ENCODE measurements at places on chromosomes 5 and 9. TPM values are rescaled to one million over a fixed set of nuclear protein-coding genes. Genes with fewer than 3 reads are reported as not detected.
A peak's percentile ranks its signal among the peaks of the same experiment; 100 is the strongest.

The PCDHB2 gene
- total RNA-seq = 12.8 TPM

The ELOVL7 gene
- total RNA-seq = 2.9 TPM

The SLC6A3 gene
- total RNA-seq = 0.05 TPM

The FIBCD1 gene
- 16.3 TPM for total RNA-seq

The AJM1 gene
- total RNA-seq = 7.2 TPM

The CCDC192 gene
- not detected for total RNA-seq

The IFNA2 gene
- total RNA-seq = not detected

The MEGF10 gene
- not detected for total RNA-seq

The RAB24 gene
- total RNA-seq = 37.2 TPM

The OR1J2 gene
- not detected for total RNA-seq

DNA sequence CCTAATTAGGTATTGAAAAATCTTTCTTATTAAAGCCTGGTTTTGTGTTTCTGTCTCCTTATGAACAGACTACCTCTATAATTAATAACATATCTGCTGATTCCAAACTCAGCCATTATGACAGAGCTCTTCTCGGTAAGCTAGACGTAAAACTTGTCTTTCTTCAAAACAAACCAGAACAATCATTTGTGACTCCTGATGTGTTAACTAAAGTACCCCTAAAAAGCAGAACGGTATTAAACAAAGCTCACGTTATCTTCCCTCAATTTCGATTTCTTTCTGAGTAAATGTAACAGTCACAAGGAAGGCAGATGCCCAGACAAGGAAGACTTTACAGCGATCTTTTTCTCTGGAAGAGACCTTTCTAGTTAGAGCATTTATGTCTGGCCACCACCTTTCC, 1.8 kb downstream of the SEMA5A start:
- H3K27ac ChIP-seq = no peak overlapping the region
- H3K4me3 ChIP-seq = peak overlapping the region; percentile 36
- no peaks in the 10 kb centered on the region for H3K36me3 ChIP-seq
- peaks cover 20% of the 10 kb centered on the region for H3K27me3 ChIP-seq
- DNase-seq = no peak
- H3K4me1 ChIP-seq = peaks cover 9% of the 10 kb centered on the region

DNA sequence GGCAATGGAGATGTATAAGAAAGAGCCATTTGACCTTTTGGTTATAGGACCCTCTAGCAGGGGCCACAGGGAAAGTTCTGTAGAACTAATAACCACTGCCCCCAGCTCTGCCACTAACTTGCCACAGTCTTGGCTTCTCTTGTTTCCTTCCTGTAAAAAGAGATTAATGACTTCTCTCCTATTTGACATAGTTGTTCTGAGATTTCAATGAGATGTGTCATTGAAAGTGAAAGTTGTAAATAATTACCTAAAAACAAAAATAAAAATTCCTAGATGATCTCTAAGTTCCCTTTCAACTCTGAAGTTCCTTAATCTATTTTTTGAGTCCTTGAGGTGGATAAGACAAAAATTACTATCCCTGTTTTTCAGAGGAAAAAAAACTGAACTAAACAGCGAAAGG, 1.4 kb upstream of the KIF12 start:
- DNase-seq = no peak
- no peak overlapping the region for H3K4me3 ChIP-seq
- H3K36me3 ChIP-seq = no peaks in the 10 kb centered on the region
- H3K27ac ChIP-seq = no peak overlapping the region
- peaks cover 5% of the 10 kb centered on the region for H3K27me3 ChIP-seq

DNA sequence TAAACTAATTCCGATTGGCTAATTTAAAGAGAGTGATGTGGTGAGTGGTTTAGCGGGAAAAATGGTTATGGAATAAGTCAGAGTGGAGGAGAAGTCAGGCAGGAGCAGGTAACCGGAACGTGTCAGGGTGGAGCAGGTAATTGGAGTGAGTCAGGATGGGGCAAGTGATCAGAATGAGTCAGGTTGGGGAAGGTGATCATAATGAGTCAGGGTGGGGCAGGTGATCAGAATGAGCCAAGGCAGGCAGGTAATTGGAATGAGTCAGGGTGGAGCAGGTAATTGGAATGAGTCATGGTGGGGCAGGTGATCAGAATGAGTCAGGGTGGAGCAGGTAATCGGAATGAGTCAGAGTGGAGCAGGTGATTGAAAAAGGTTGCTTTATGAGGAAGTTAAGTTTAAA, 101.4 kb downstream of the TMEM167A start:
- no peaks in the 10 kb centered on the region for H3K4me1 ChIP-seq
- H3K27ac ChIP-seq = no peak overlapping the region
- no peaks in the 10 kb centered on the region for H3K36me3 ChIP-seq

DNA sequence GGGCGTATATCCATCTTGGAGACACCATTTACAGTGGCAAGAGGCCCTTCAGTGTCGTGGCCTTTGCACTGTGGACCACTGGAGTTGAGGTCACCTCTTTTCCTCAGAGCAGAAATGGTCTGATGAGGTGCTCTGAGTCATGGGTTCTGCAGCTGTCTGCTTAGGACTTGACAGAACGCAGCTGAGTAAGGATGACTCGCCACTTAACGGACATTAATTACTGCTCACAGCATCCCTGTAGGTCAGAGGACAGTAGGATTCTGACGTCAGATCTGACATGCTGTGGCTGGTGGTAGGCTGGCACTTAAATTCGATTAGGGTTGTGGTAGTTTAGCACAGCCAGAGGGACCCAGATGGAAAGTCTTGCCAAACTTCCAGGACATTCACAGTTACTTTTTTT, 479.4 kb downstream of the DMAC1 start:
- no peaks in the 10 kb centered on the region for H3K36me3 ChIP-seq
- H3K4me3 ChIP-seq = no peak overlapping the region

- no peak overlapping the region for H3K4me3 ChIP-seq
- peak; percentile 57 for DNase-seq
- H3K36me3 ChIP-seq = no peaks in the 10 kb centered on the region
- H3K27me3 ChIP-seq = no peaks in the 10 kb centered on the region
Observed at GRCh38 chr9:124306098-124306735, 48.5 kb downstream of the NEK6 start.

GRCh38 chr5:97494465-97494864, 311.4 kb upstream of the RIOK2 start:
- H3K4me1 ChIP-seq = no peaks in the 10 kb centered on the region
- no peak overlapping the region for H3K27ac ChIP-seq
- no peaks in the 10 kb centered on the region for H3K27me3 ChIP-seq
- no peak overlapping the region for H3K4me3 ChIP-seq
- H3K36me3 ChIP-seq = no peaks in the 10 kb centered on the region
- no peak for DNase-seq

DNA sequence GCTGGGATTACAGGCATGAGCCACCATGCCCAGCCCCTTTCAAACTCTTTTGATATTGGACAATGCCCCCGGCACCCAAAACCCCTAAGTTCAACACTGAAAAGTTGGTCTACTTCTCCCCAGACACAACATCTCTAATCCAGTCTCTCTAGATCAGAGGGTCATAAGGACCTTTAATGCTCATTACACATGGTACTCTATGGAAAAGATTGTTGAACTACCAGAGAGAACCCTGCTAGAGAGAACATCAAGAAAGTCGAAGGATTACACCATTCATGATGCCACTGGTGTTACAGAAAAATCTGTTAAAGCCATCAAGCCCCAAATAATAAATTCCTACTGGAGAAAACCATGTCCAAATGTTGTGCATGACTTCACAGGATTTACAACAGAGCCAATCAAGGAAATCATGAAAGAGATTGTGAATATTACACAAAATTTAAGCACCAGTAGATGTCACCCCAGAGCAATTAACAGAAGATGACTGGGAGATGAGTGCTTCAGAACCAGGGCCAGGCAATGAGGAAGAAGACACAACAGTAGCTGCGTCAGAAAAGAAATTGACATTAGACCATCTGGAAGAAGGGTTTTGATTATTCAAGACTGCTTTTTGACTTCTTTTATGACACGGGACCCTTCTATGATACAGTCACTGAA, 28.3 kb upstream of the NIPAL4 start:
- no peak overlapping the region for H3K4me3 ChIP-seq
- no peak overlapping the region for H3K27ac ChIP-seq
- H3K36me3 ChIP-seq = no peaks in the 10 kb centered on the region
- no peaks in the 10 kb centered on the region for H3K4me1 ChIP-seq

DNA sequence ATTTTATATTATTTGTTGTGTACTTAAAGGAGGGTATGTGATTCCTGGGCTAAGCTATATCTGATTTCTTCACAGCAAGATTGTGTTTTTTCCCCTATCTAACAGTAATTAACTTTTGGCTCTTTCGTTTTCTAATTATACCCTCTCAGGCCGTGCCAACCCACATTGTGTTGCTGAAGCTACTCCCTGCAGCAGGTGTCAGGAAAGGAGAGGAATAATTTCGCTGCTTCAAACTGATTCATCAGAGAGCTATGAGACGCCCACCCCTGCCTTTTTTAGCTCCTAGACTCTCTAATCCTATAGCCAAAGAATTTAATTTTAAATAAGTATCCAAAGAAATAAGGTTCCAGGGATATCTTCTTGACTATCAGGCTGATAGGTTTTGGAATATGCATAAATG, 3.8 kb downstream of the CAVIN4 start:
- H3K4me1 ChIP-seq = no peaks in the 10 kb centered on the region
- no peaks in the 10 kb centered on the region for H3K36me3 ChIP-seq
- no peak overlapping the region for H3K4me3 ChIP-seq
- H3K27me3 ChIP-seq = no peaks in the 10 kb centered on the region

DNA sequence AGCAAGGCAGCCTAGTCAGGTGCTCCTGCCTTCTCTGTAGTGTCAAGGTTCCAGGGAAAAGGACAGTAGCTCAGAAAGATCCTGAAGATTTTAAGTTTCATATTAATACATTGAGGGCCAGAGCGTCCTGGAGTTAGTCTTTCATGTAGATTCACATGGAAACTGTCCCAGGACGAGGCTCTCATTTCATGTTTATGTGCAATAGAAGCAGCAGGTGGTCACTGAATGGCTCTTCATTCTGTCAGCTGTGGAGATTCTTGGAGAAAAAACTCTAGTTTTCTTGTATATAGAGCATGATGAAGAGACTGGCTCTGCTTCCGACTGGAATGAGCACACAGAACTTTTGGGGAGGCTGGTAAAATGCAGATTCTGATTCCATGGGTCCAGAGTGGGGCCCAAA, 54.3 kb downstream of the MEGF10 start:
- DNase-seq = no peak
- H3K27me3 ChIP-seq = peaks cover 8% of the 10 kb centered on the region
- no peak overlapping the region for H3K27ac ChIP-seq
- no peak overlapping the region for H3K4me3 ChIP-seq
- H3K36me3 ChIP-seq = no peaks in the 10 kb centered on the region

GRCh38 chr5:137300411-137301240, 198.5 kb downstream of the SPOCK1 start:
- H3K27me3 ChIP-seq = peaks cover 8% of the 10 kb centered on the region
- H3K4me3 ChIP-seq = no peak overlapping the region
- H3K36me3 ChIP-seq = no peaks in the 10 kb centered on the region
- H3K27ac ChIP-seq = no peak overlapping the region

DNA sequence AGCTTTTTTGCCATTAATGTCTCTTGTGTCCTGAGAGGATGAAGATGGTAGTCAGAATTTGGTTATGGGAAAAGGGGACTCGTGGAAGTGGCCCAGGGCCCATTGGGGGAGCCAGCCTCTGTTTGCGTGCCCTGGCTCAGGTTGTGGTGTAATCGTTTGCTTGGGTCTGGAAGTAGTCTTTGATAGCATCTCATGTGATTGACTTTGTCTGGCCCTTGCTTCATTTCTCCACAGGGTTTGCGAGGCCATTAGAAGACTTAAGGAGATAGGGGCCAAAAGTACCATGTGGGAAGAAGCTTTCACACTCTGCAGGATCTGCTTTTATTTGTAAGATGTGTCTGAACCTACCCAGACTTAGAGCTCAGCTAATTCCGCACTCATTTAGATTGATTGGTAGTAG, 114.5 kb downstream of the FGF1 start:
- no peaks in the 10 kb centered on the region for H3K36me3 ChIP-seq
- H3K4me1 ChIP-seq = no peaks in the 10 kb centered on the region
- H3K27ac ChIP-seq = no peak overlapping the region
- no peak overlapping the region for H3K4me3 ChIP-seq

GRCh38 chr5:154860123-154860522, 1.7 kb downstream of the CNOT8 start:
- no peak for DNase-seq
- peaks cover 3% of the 10 kb centered on the region for H3K36me3 ChIP-seq
- peak overlapping the region; percentile 95 for H3K4me3 ChIP-seq
- H3K27ac ChIP-seq = peak overlapping the region; percentile 97
- H3K27me3 ChIP-seq = no peaks in the 10 kb centered on the region

DNA sequence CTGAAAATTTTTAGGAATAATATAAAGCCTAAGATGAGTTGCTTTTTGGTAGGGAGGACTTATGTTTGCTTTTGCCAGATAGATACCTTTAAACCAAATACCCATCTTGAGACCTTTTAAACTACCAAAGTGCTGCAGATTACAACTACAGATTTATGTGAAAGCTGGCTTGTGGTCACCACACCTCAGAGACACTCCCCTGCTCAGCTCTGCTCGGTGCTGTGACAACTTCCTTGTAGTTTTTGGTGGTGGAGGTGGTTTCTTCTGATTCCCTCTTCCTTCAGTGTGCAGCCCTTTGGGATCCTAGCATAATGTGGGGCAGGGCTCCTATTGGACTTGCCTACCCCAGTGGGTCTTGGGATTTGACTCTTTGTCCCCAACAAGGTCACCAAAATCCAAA, 29.2 kb downstream of the GARNL3 start:
- H3K36me3 ChIP-seq = no peaks in the 10 kb centered on the region
- no peaks in the 10 kb centered on the region for H3K27me3 ChIP-seq
- no peak overlapping the region for H3K27ac ChIP-seq
- H3K4me1 ChIP-seq = no peaks in the 10 kb centered on the region
- no peak for DNase-seq
- no peak overlapping the region for H3K4me3 ChIP-seq

- no peak overlapping the region for H3K4me3 ChIP-seq
- no peaks in the 10 kb centered on the region for H3K27me3 ChIP-seq
- no peak for DNase-seq
- H3K36me3 ChIP-seq = no peaks in the 10 kb centered on the region
Observed at GRCh38 chr5:97750576-97750975, 567.5 kb upstream of the RIOK2 start.

- H3K4me3 ChIP-seq = no peak overlapping the region
- H3K36me3 ChIP-seq = no peaks in the 10 kb centered on the region
- no peaks in the 10 kb centered on the region for H3K4me1 ChIP-seq
- no peaks in the 10 kb centered on the region for H3K27me3 ChIP-seq
Observed at GRCh38 chr9:121686930-121687541, 35.6 kb downstream of the DAB2IP start.

DNA sequence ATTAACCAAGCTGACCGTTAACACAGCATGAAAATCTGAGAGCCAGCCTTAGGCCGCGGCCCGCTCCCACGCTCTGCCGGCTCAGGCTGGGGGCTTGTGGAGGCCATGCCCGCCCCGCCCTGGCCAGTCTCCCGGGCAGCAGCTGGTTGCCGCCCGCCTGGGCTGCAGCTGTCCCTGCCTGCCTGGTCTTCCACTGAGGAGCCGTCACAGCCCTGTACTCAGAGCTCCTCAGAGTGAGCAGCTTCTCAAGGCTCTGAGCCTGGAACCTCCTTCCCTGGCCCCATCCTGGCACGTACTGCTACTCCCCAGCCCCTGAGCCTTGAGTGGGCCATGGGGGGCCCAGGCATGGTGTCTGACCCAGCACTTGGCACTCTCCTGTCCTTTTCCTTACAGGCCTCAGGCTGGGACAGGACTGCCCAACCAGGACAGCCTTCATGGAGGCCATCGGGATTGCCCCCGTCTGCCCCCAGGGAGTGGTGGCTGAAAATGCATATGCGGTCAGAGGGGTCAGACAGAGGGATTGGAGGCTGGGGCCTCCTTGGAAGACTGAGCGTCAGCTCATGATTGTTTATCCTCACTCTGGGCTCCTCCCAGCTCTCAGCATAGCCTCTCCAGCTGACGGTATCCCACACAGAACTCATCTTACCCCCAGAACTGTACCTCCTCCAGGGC, 11.9 kb downstream of the FGFR4 start:
- DNase-seq = no peak
- no peaks in the 10 kb centered on the region for H3K36me3 ChIP-seq
- H3K27me3 ChIP-seq = no peaks in the 10 kb centered on the region
- H3K27ac ChIP-seq = no peak overlapping the region

All from Panc1 (cell line).